ENCODE measurements at places on chromosomes 7 and 10.

GRCh38 chr10:73601486-73601921 is 10.4 kb upstream of the USP54 start:
- no peak for DNase-seq

DNA sequence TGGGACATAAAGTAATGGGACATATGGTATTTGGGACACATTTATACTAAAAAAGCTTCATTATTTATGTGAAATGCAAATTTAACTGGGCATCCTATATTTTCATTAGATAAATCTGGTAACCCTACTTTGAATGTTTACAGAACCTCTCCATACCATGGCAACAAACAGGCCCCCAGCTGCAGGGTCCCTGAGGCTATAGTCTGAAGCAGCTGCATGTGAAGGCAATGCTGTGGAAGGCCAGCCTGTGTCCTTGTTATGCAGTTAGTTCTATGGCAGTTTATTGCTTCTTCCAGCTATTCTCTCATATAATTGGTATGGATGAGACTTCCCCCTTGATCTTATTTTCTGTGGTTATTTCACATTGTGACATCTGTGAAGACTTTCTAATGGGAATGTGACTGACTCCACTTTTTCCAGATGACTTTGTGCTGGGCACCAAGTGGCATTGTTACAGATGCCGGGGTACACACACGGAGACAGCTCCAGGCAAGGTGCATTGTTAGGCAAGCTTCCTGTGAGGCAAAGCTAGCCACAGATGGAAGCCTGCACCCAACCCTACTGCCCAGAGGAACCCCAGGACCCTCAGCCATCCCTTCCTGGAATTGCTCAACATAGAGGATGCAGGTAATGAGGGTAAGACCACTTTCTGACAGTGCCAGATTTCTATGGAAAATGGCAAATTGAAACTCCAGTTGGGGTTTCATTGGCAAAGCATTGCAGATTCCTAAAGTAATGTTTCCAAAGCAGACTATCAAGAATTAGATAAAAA is 49.5 kb upstream of the ADAM12 start:
- DNase-seq = no peak

- no peak for DNase-seq
Observed at GRCh38 chr7:19377611-19378344, 232.6 kb upstream of the FERD3L start.

GRCh38 chr7:1160670-1161021 is 650 bp upstream of the ZFAND2A start:
- DNase-seq = no peak

DNA sequence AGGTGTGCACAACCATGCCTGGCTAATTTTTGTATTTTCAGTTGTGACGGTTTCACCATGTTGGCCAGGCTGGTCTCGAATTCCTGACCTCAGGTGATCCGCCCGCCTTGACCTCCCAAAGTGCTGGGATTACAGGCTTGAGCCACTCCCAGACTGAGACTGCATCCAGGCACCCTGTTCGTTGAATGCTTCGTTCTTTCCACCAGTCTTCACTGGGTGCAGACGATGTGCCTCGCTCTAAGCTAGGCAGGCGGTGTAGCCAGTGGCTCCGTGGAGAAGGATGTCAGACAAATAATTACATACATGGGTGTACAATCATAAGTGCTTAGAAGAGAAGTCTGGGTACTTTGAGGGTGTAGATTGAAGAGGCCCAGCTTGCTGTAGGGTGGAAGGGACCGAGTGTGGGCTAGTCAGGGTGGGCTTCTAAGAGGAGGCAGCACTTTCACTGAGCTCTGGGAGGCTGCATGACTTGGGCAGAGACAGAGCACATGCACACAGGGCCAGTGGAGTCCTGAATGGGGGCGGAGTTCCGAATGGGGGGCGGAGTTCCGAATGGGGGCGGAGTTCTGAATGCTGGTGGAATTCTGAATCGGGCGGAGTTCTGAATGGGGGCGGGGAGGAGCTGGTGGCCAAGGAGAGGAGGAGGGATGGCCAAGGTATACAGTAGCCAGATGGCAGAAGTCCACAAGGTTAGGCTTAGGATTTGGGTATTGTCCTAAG is 74.3 kb downstream of the COL26A1 start:
- no peak for DNase-seq

- no peak for DNase-seq
Observed at GRCh38 chr10:32348297-32349198, 1.6 kb upstream of the EPC1 start.

DNA sequence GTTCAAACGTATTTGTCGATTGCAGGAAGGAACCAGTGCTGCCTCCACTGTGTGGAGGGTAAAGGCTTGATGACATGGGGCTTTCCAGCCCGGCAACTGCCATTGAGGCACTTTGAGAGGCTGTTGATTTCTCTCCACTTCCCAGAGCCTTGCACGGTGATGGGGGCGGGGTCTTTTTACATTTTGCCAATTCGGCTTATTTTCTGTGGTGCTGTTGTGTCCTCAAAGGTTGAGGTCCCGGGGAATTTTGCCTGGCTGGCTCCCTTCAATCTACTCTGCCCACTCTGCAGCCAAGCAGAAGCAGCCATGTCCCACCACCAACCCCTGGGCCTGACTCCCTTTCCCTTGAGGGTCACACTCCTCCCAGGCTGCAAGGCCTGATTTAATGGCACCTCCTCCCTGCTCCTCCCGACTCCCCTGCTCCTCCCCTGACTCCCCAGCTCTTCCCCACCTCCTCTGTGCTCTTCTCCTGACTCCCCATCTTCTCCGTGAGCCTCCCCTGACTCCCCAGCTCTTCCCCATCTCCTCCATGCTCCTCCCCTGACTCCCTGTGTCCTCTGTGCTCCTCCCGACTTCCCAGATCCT is 39.0 kb downstream of the OAT start:
- no peak for DNase-seq

DNA sequence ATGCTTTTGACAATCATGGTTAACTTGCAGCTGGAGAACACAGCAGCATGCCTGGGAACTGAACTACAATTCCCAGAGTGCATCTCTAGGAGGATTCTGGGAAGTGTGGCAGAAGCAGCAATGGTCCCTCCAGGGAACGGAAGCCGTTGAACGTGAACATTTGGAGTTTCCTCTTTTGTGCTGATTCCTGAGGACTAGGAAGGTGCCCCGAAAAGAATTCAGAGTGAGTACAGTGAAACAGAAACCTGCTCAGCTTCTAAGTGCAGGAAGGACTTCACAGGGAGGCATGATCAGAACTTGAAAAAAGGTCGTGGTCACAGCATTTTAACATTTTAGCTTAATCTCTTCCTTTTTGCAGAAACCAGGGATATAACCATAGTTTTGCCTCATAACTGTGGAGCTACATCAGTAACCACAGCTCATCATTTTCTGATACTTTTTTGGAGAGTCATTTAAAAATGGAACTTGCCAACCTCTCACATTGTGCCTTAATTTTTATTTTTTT is at the start of gene NUDT13:
TSS of gene NUDT13 (plus strand) at position 111 of the 505 bp plus-strand sequence. CDS start 3,911 bp downstream, outside the sequence.
- peak; percentile 40 for DNase-seq

- no peak for DNase-seq
Observed at GRCh38 chr10:70417568-70417967, 13.6 kb downstream of the EIF4EBP2 start.

DNA sequence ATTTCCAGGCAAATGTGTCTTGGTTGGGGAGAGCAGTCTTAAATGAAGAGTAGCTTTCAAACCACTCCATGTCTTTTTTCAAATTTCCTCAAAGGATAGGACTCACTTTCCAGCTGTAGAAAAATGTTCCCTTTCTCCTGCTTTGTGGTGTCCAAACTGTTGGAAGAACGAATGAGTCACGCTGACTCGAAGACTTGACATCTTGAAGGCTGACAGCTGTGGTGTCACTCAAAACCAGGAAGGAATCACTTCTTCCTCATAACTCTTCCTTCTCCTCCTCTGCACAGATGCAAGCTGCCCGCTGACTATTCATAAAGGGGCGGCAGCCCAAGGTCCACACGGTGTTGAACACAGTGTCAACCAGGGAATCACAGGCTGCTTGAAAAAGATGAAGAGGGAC is 19.2 kb downstream of the PLA2G12B start:
- DNase-seq = no peak

DNA sequence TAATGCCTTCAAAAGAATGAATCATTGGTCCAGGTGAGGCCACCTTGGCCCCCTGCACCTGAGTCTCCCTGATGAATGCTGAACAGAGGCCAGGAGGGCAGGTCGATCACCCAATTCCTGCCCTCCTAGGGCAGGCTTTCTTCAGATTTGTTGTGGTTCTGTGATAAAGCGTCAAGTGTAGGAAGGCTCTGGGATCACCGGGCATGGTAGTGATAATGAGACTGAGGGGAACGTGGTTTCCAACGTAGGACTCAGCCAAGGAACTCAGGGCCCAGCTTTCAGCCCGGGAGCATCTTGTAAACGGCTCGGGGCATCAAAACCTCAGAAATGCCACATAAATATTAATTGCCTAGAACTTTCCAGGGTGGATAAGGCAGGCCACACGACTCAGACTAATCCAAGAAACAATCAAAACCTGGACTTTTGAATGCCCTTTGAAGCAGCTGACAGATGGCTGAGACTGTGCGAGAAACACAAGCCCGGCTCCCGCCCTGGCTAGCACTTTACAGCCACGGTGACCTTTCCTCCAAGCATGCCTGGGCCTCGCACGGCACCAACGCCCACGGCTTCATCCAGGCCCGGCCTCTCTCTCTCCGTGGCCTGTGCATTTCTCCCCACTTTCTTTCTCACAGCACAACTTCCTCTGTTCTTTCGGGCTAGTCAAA is 239.3 kb upstream of the GRB10 start:
- DNase-seq = no peak

DNA sequence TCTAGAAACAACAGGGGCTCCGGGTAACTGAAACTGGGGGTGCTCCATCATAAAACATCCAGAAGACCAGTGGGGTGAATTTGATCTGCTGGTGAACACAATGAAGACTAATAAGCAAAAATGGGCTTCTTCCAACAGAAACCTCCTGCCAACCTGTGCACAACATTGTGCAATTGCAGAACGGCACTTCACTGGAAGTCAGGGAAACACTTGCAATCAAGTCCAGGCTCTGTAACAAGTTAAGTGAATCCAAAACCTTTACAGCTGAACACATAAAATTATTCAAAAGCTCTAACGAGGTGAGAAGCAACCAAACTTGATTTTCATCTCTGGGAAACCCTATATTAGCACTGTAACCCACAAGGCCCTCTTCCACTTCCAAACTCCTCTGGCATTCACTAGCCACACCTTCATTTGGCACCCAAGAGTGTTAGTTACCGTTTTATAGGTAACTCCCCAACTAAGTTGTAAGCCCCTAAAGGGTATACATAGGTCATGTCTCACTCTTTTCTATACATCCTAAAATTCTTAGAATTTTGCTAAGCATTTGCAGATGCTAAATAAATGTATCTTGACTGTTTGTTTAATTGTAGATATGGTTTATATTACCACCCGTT is 22.0 kb downstream of the IMMP2L start:
- DNase-seq = no peak

DNA sequence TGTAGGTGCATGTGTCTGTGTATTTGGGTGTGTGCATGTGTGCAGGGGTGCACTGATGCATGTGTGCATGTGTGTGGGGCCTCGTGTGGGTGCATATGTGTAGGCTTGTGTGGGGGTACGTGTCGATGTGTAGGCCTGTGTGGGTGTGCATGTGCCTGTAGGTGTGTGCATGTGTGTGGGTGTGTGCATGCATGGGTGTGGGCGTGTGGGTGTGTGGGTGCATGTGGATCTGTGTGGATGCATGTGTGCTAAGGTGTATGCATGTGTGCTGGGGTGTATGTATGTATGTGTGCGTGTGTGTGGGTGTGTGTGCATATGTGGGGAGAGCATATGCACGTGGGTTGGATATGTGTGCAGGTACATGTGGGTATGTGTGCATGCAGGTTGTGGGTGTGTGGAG is 73.2 kb downstream of the NKX6-2 start:
- DNase-seq = no peak
